ENCODE measurements at places on chromosomes 5 and 9. TPM values are rescaled to one million over a fixed set of nuclear protein-coding genes. Genes with fewer than 3 reads are reported as not detected.

GRCh38 chr5:140881889-140882590 lies at the start of gene PCDHA13:
Gene PCDHA13 (plus strand): TSS chr5:140882124. CDS start chr5:140882269, 145 bp downstream.
- DNase-seq, result no peak
- H3K4me3 ChIP-seq, result no peak within 1 kb of the TSS
- H3K27ac ChIP-seq, result no peak within 1 kb of the TSS
- H3K4me1 ChIP-seq, result no peaks in the 10 kb centered on the region
- H3K36me3 ChIP-seq, result no peaks in the 10 kb centered on the region
- H3K27me3 ChIP-seq, result no peaks in the 10 kb centered on the region

- no peak for DNase-seq
- H3K4me1 ChIP-seq, result no peaks in the 10 kb centered on the region
- no peak overlapping the region for H3K27ac ChIP-seq
- H3K4me3 ChIP-seq, result no peak overlapping the region
- no peaks in the 10 kb centered on the region for H3K27me3 ChIP-seq
These were observed 292.4 kb downstream of the EFNA5 start for GRCh38 chr5:107378218-107378899.

- H3K4me1 ChIP-seq, result no peaks in the 10 kb centered on the region
- H3K4me3 ChIP-seq, result no peak overlapping the region
- no peak for DNase-seq
- H3K27me3 ChIP-seq, result no peaks in the 10 kb centered on the region
- no peaks in the 10 kb centered on the region for H3K36me3 ChIP-seq
These were observed 247.9 kb downstream of the PCSK5 start for GRCh38 chr9:76138360-76138759.

PSD2 gene
- not detected for total RNA-seq

GRCh38 chr9:14366076-14366475 lies 52.1 kb upstream of the NFIB start:
- H3K4me1 ChIP-seq, result no peaks in the 10 kb centered on the region
- DNase-seq, result no peak
- peak overlapping the region; percentile 10 for H3K27ac ChIP-seq
- no peak overlapping the region for H3K4me3 ChIP-seq
- no peaks in the 10 kb centered on the region for H3K27me3 ChIP-seq

RNF180 gene
- 9.1 TPM for total RNA-seq

DNA sequence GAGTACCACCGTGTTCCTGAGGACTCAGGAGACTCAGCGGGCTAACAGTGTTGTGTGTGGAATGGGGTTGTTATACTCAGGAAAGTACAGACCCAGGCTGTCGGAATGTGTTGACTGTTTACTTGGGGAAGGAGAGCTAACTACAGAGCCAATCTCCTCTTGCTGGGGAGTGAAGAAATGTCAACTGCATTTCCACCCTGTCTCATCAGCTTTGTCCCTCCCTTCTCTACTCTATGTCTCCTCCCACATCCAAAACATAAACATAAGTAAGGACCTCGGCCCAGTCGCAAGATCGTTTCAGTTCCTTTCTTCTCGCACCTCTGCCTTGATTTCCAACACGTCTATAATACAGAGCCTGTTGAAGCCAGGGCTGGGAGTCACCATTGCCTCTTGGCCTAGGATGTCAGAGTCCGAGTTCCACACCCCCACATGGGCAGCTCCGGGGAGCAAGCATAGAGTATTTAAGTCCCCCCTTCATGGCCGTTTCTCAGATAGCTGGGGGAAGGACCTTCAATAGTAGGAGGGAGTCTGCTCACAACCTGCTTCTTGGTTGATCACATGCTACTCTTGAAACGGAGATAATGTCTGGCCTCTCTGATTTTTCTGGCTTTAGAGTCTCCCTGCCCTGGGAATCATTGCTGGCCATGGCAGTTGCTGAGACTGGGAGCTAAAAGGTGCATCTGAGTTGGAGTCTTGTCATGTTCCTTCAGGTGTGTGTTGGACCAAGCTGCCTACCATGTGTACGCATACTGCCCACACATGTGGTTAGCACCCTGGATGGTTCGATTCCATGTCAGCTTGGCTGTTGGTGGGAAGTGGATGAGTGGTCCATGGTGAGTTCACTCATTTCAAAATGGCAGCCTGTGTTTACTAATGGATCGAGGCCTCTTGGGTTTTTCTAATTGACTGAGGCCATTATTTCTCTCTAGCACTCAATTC lies 147.3 kb downstream of the MTX3 start:
- no peaks in the 10 kb centered on the region for H3K36me3 ChIP-seq
- H3K27me3 ChIP-seq, result no peaks in the 10 kb centered on the region
- no peak overlapping the region for H3K27ac ChIP-seq
- no peak for DNase-seq

- H3K36me3 ChIP-seq, result no peaks in the 10 kb centered on the region
- no peak for DNase-seq
- no peak overlapping the region for H3K27ac ChIP-seq
- no peaks in the 10 kb centered on the region for H3K4me1 ChIP-seq
- H3K27me3 ChIP-seq, result no peaks in the 10 kb centered on the region
- H3K4me3 ChIP-seq, result no peak overlapping the region
These were observed 86.1 kb downstream of the ARL15 start for GRCh38 chr5:54224103-54224826.

- no peaks in the 10 kb centered on the region for H3K36me3 ChIP-seq
- H3K4me3 ChIP-seq, result no peak overlapping the region
- no peaks in the 10 kb centered on the region for H3K4me1 ChIP-seq
- no peaks in the 10 kb centered on the region for H3K27me3 ChIP-seq
- H3K27ac ChIP-seq, result no peak overlapping the region
These were observed 208.6 kb downstream of the CAAP1 start for GRCh38 chr9:26684029-26684428.

CCNH gene
- total RNA-seq, result 370 TPM

DNA sequence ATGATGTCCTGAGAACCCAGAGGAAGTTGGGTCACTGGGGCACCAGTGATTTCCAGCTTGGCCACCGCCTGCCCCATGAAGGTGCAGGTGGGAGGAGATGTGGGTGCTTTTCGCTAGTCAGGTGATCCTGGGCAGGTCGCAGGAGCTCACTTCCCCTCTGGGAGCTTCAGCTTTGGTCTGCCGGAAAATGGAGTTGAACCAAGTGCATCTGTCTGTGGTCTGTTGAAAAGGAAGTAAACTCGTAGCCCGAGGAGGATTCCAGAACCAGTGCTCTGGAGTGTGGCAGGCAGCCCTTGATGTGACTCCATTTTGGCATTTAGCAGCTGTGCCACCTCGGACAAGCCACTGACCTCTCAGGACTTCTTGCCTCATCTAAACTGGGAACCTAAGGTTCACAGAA lies 81.8 kb upstream of the HRH2 start:
- DNase-seq, result no peak
- no peak overlapping the region for H3K4me3 ChIP-seq
- H3K27me3 ChIP-seq, result no peaks in the 10 kb centered on the region
- H3K4me1 ChIP-seq, result no peaks in the 10 kb centered on the region

GRCh38 chr9:85040146-85040545 lies 370.6 kb downstream of the NTRK2 start:
- no peaks in the 10 kb centered on the region for H3K4me1 ChIP-seq
- no peaks in the 10 kb centered on the region for H3K36me3 ChIP-seq
- no peak overlapping the region for H3K4me3 ChIP-seq
- no peak overlapping the region for H3K27ac ChIP-seq
- no peak for DNase-seq

- H3K4me3 ChIP-seq, result no peak overlapping the region
- no peaks in the 10 kb centered on the region for H3K36me3 ChIP-seq
- H3K4me1 ChIP-seq, result peaks cover 16% of the 10 kb centered on the region
- no peaks in the 10 kb centered on the region for H3K27me3 ChIP-seq
- no peak for DNase-seq
These were observed 142.7 kb upstream of the SLC12A2 start for GRCh38 chr5:127940854-127941253.

NKD2 gene
- 3.7 TPM for total RNA-seq

CDKN2B-AS1 gene
- total RNA-seq, result 129 TPM

COL5A1 gene
- 17.1 TPM for total RNA-seq

CSF1R gene
- total RNA-seq, result 24.8 TPM

UBE2QL1 gene
- total RNA-seq, result not detected

DNA sequence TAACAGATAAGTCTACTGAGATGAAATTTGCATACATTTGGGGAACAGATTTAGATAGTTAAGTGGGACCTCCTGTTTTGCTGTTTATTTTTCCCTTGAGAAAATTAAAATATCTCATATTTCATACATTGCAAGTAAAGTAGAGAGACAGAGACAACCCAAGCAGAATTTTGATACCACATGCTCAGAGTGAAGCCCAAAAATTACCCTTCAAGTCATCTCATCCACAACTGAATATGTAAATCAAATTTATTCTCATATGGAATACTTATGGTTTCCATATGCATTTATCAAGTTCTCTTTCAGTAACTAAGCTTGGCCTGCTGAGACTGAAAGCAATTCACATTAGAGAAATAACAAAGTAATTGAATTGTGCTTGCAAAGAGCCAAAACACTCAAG lies 474.4 kb downstream of the SEMA5A start:
- H3K36me3 ChIP-seq, result no peaks in the 10 kb centered on the region
- no peaks in the 10 kb centered on the region for H3K4me1 ChIP-seq
- no peak overlapping the region for H3K27ac ChIP-seq
- H3K4me3 ChIP-seq, result no peak overlapping the region

CDKN2B gene
- total RNA-seq, result 199 TPM

GADD45G gene
- total RNA-seq, result 8.7 TPM

ANKRD18A gene
- total RNA-seq, result 18.1 TPM

PCDH12 gene
- 1.7 TPM for total RNA-seq

- no peak overlapping the region for H3K27ac ChIP-seq
- H3K4me1 ChIP-seq, result no peaks in the 10 kb centered on the region
- no peak overlapping the region for H3K4me3 ChIP-seq
- DNase-seq, result no peak
- no peaks in the 10 kb centered on the region for H3K36me3 ChIP-seq
These were observed 72.5 kb upstream of the NMUR2 start for GRCh38 chr5:152477536-152477935.

DNA sequence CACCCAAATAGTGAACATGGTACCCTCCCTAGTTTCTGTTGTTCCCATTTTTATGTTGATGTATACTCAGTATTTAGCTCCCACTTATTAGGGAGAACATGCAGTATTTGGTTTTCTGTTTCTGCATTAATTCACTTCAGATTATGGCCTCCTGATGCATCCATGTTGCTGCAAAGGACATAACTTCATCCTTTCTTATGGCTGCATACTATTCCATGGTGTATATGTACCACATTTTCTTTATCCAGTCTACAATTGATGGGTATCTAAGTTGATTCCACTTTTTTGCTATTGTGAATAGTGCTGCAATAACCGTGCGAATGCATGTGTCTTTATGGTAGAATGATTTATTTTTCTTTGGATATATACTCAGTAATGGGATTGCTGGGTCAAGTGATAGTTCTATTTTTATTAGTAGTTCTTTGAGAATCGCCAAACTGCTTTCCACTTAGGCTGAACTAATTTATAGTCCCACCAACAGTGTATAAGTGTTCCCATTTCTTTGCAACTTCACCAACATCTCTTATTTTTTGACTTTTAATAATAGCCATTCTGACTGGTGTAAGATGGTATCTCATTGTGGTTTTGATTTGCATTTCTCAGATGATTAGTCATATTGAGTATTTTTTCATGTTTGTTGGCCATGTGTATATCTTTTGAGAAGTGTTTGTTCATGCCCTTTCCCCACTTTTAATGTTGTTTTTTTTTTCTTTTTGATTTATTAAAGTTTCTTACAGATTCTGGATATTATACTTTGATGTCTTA lies 79.6 kb downstream of the SMIM15 start:
- no peaks in the 10 kb centered on the region for H3K36me3 ChIP-seq
- no peak overlapping the region for H3K27ac ChIP-seq
- no peak overlapping the region for H3K4me3 ChIP-seq
- no peak for DNase-seq
- no peaks in the 10 kb centered on the region for H3K27me3 ChIP-seq

SPINK13 gene
- not detected for total RNA-seq

DNA sequence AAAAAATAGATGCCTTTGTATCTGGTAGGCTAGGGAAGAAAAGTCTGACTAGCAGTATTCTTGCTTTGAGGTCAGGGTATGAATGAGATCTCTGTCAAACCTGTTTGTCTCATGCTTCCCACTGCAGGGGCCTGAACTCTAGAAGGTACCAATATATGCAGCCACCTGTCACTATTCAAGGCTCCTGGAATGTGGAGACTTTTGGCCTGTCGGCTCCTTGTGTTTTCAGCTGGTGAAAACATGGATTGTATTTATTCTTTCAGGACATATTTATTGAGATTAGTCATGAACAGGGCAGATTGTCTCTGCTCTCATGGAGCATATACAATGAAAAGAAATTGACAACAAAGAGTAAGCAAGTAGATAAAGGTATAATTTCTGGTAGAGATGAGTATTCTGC lies 255.8 kb downstream of the ARHGAP26 start:
- no peak for DNase-seq
- no peaks in the 10 kb centered on the region for H3K4me1 ChIP-seq
- no peaks in the 10 kb centered on the region for H3K27me3 ChIP-seq
- no peak overlapping the region for H3K4me3 ChIP-seq

GRCh38 chr9:86282979-86283535 lies 719 bp upstream of the ISCA1 start:
- no peak for DNase-seq
- H3K27ac ChIP-seq, result peak overlapping the region; percentile 98
- peak overlapping the region; percentile 95 for H3K4me3 ChIP-seq
- peaks cover 5% of the 10 kb centered on the region for H3K36me3 ChIP-seq
- no peaks in the 10 kb centered on the region for H3K27me3 ChIP-seq

GRCh38 chr5:113163328-113163727 lies 186.7 kb downstream of the DCP2 start:
- no peaks in the 10 kb centered on the region for H3K27me3 ChIP-seq
- H3K27ac ChIP-seq, result no peak overlapping the region
- H3K4me1 ChIP-seq, result no peaks in the 10 kb centered on the region
- DNase-seq, result no peak
- no peak overlapping the region for H3K4me3 ChIP-seq

GRCh38 chr5:67291671-67292070 lies 95.1 kb upstream of the CD180 start:
- no peak overlapping the region for H3K27ac ChIP-seq
- no peaks in the 10 kb centered on the region for H3K36me3 ChIP-seq
- H3K4me3 ChIP-seq, result no peak overlapping the region
- no peaks in the 10 kb centered on the region for H3K27me3 ChIP-seq

DNA sequence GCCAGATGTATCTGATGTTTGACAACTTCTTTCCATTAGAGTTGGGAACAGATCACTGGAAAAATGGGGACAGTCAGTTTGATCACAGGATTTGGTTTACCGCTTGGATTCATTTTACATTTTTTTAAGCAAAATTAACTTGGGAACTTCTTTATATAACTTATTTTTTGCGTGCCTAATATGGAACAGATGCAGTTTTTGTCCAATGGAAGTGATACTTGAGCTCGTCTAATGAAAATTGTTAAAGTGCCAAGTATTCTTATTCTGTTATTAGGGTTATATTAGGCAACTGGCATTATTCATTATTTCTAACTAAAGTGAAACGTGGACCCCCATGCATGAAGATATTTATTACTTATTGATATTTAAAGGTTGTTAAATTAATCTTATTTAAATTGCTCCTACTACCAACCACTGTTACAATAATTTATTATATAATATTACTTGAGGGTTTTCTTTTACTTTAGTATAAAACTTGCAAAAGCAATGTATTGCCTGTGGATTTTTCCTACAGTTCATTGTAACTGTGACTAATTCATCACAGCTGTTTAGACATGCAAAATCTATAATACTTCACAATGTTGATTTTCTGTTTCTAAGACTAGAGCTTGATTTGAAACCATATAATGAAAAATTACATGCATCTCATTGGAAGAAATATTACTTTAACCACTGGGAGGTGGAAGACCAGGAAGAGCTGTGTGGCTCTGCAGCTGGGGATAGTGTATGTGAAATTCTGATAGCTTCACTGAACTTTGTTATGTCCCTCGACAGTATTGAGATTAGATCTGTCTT lies 787.3 kb upstream of the WWC1 start:
- no peaks in the 10 kb centered on the region for H3K36me3 ChIP-seq
- no peaks in the 10 kb centered on the region for H3K27me3 ChIP-seq
- no peaks in the 10 kb centered on the region for H3K4me1 ChIP-seq
- H3K27ac ChIP-seq, result no peak overlapping the region
- no peak for DNase-seq

Measured in Peyer's patch (tissue), 4 donors.